ENCODE measurements at places on chromosomes 2 and 18. TPM values are rescaled to one million over a fixed set of nuclear protein-coding genes. Genes with fewer than 3 reads are reported as not detected.

Gene GKN2
- not detected for total RNA-seq

Gene PKP4
- total RNA-seq, result 34.7 TPM

Gene CDH20
- 0.13 TPM for total RNA-seq

Gene DAW1
- 2.5 TPM for total RNA-seq

Gene UGT1A5
- total RNA-seq, result not detected

Gene PLB1
- 1.3 TPM for total RNA-seq

Gene IL36A
- not detected for total RNA-seq

Gene ASB18
- not detected for total RNA-seq

Gene CD8B2
- not detected for total RNA-seq

Gene OTOS
- not detected for total RNA-seq

Gene NEDD4L
- 8.8 TPM for total RNA-seq

Gene GAL3ST2
- 0.46 TPM for total RNA-seq

Gene SLC35F5
- total RNA-seq, result 223 TPM

Gene ZNF385B
- total RNA-seq, result not detected

Gene ANKRD62
- total RNA-seq, result not detected

Gene STON1
- total RNA-seq, result 24.5 TPM

Gene IL36B
- not detected for total RNA-seq

Gene APLF
- 5.6 TPM for total RNA-seq

Gene RNF25
- total RNA-seq, result 21.2 TPM

Gene MTCL1
- total RNA-seq, result 22.6 TPM

Gene FAM98A
- 65.1 TPM for total RNA-seq

Gene COBLL1
- total RNA-seq, result 16.1 TPM

Gene TCF7L1
- 5.1 TPM for total RNA-seq

Gene DRC1
- total RNA-seq, result 0.07 TPM

Gene ATOH8
- total RNA-seq, result 22.4 TPM

Gene SPC25
- total RNA-seq, result 1.1 TPM

Gene EFR3B
- 2.4 TPM for total RNA-seq
